ENCODE measurements at places on chromosomes 4 and X.

DNA sequence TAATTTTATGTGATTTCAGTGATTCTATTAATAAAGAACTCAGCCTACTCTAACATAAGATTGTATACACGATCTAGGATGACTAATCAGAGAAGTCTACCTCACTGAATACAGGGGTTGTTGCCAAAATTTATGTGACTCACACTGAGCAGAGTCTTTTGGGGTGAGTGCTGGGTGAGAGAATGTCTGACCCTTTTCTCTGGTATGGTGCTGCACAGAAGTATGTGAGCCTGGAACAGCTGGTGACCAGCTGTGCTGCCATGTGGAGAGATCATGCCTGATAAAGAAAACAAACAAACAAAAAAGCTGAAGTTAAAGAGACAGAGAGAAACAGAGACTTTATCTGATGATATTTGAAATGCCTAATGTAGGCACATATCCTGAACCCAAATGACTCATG lies 618.1 kb upstream of the GRIA3 start:
- DNase-seq: peak; percentile 26

- no peak for DNase-seq
These were observed 60.5 kb downstream of the SEC24D start for GRCh38 chr4:118775405-118775804.

DNA sequence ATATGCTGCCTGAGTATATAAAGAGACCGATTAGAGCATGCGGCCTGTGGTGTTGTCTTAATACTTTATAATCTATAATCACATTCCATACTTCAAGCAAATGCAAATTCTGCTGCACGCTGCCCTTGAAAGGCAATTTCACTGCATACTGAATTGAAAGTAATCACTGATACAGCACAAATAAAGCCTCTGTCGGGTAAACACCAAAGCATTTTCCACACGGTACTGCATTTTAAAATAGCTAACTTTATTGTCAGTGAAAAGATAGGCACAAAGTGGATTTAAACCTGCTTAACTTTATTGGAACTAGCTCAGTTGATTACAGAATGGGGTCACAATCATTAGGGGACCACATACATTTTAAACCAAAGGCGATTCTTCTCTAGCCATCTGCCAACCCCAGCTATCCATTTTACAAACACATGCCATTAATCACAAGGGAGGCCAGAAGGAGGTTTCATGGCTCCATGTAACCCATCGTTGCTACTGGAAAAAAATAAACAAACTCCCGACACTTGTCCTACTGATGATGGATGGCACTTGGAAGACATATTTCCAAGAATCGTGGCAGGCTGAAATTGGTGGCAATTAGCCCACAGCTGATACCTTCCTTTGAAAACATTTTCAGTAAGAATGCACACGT lies 65.9 kb downstream of the AMOT start:
- DNase-seq: no peak

- DNase-seq: no peak
These were observed 30.8 kb upstream of the AFAP1 start for GRCh38 chr4:7970361-7970946.

DNA sequence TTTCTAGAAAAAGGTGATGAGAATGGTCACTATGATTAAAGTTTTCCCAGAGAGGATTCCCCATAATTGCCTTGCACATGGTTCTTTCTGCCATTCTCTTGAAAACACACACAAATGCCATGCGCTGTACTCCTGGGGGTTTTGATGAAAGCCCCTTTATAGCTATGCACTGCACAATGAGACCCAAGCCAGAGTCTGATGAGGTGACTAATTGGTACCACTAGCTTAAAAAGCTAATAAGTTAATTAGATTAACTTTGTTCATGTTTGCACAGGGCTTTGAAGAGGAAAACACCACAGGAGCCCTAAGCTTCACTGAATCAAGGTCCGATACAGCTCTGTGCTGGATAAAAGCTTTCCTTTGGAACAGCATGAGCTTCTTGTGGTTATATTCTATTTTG lies 132.2 kb downstream of the NKX6-1 start:
- no peak for DNase-seq

All from HS-27A (cell line).